Umbilical cord (tissue), 2 donors: ENCODE measurements at places on chromosomes 3 and 15. TPM values are rescaled to one million over a fixed set of nuclear protein-coding genes. Genes with fewer than 3 reads are reported as not detected.

The HHLA2 gene
- 1.4 TPM for total RNA-seq

- DNase-seq, result no peak
Measured at GRCh38 chr3:62144482-62144881, 228.9 kb downstream of the FEZF2 start.

- no peak for DNase-seq
Measured at GRCh38 chr15:51198701-51199232, 104.1 kb upstream of the TNFAIP8L3 start.

DNA sequence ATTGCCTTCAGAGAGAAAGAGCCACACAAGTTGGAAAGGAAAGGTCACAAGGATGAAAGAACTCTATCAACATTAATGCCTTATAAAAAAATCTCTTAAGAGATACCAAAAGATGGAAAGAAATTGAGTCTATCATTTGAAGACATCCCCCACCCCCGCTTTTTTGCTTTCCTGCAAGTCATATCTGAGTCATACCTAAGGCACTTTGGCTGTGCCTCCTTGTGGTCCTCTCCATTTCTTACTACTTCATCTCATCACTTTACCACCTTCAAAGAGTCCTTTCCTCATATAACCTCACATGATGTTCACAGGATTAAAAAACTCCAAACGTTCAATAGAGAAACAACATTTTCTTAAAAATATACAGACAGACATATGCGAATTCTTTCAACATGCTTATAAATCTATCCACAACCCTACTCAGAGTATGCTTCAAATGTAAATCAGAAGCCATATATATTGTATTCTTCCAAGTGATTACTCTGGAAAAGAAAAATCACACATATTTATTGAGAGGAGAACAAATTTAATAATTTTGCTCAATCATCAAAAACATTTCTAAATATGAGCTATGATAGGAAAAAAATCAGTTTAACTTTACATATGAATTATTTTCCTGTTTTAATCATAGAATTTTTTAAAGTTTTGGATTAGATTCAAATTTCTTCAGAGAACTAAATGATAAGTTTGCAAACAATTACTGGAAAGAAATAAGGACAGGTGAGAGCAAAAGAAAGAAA is 1003.9 kb upstream of the CFAP20DC start:
- no peak for DNase-seq

DNA sequence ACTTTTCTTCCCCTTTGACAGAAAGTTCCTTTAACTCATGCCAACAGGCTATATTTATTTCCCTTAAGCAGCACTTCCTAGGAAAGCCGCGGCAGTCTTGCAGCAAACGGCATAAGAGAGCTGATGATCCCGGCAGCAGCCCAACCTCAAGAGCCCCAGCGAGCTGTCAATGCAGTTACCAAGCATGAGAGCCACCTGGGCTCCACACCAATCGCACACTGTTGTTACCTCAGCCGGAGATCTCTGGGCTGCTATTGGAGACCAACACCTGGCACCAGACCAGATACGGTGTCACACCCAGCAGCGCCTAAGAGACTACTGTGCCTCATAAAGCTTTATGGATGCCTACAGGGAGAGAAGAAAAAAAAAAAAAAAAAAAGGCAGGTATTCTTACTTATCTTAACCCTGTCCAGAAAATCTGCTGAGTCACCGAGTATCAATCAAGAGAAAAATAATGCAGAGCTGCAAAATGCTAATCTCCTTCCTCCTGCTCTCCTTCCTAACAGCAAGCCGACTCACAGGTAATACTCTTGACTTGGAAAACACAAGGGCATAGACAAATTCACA is 11.7 kb downstream of the ABCC5 start:
- peak; percentile 57 for DNase-seq

DNA sequence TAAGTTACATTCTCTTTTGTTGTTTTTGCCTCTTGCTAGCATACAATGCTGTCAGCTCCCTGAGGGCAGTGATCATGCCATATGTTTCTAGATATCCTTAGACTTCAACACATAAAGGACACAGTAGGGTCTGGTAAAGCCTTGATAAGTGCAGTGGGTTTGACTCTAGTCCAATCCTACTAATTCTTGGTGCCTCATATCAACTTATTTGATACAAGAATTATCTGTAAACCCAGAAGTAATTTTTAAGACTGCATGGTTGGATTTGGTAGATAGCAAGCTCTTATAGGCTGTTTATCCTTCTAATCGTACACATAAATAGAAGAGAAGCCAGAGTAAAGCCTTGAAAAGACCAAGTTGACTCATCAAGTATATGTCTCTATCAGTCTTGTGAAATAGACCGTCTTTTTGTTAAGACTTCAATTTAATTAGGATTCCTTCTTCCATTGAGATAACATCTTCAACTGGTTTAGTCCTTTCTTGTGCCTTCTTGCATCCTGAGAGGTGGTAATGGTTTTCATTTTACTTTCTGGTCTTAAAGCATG is 265.6 kb upstream of the CDIN1 start:
- DNase-seq, result peak; percentile 76
